ENCODE measurements at places on chromosomes 12 and 14. TPM values are rescaled to one million over a fixed set of nuclear protein-coding genes. Genes with fewer than 3 reads are reported as not detected.

Gene GPR162
- 0.11 TPM for total RNA-seq

Gene KRT6C
- total RNA-seq, result not detected

Gene SLC7A8
- total RNA-seq, result 2.5 TPM

Gene SYT1
- not detected for total RNA-seq

Gene KRT83
- total RNA-seq, result not detected

Gene CHST11
- 47.8 TPM for total RNA-seq

Gene MEG3
- 0.13 TPM for total RNA-seq

Gene TPPP2
- not detected for total RNA-seq

DNA sequence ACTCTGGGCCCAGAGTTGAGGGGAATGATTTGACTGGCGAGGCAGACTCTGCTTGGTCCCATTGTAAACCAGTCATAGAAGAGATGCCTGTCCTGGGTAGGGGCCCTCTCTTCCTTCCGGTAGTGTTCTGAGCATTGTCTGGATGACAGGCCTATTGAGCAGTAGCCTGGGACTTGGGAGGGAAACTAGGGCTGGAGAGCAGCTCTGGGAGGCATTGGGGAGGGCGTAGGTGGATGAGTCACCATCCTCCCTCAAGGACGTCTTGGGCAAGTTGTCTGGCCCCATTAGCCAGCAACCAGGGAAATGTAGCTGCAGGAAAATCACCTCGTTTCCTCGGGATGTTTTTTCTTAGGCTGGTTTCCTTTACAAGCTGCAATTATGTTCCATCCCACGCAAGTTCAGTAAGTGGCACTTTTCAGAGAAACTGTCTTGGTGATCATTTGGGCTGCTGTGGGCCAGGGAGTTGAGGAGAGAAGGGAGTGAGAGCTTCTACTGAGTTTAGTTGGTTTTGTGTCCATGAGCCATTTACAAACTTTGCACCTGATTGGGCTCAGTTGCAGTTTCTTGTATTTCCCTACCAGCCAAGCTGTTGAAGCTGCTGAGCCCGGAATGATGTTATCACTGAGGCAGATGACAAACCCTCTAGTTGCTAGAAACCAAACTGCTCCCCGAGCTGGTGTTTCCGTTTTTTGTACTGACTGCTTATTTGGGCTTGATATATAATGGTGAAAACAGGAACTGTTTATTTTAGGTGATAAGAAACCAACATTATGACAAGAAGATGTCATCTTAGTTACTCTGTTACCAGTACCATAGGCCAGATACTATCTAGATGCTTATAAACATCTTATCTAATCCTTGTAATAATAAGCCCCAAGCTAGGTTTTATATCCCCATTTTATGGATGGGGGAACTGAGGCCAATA, 147.6 kb downstream of the CHST11 start:
- no peak overlapping the region for H3K4me3 ChIP-seq
- H3K27ac ChIP-seq, result peak overlapping the region; percentile 51
- peak; percentile 21 for DNase-seq
- H3K36me3 ChIP-seq, result no peaks in the 10 kb centered on the region

- H3K27ac ChIP-seq, result no peak overlapping the region
- no peaks in the 10 kb centered on the region for H3K36me3 ChIP-seq
- H3K27me3 ChIP-seq, result no peaks in the 10 kb centered on the region
- peaks cover 12% of the 10 kb centered on the region for H3K4me1 ChIP-seq
- DNase-seq, result no peak
Observed at GRCh38 chr12:52149182-52149641, 42.6 kb downstream of the KRT80 start.

- H3K27me3 ChIP-seq, result no peaks in the 10 kb centered on the region
- no peak overlapping the region for H3K27ac ChIP-seq
- H3K4me3 ChIP-seq, result no peak overlapping the region
- no peak for DNase-seq
- no peaks in the 10 kb centered on the region for H3K36me3 ChIP-seq
Observed at GRCh38 chr14:103087343-103087835, 3.4 kb downstream of the LBHD2 start.

DNA sequence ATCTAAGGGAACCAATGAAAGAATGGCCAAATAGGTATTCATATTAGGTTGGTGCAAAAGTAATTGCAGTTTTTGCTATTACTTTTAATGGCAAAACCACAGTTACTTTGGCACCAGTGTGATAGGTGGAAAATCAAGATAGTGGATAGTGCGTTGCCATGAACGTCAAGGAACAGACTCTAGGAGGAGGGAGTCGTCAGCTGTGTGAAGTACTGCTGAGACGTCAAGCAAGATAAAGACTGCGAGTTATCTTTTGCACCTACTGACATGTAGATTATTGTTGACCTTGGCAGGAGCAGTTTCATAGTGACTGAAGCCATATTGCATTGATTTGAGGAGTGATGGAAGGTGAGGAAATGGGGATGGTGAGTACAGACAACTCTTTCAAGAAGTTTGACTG, 8.3 kb downstream of the YLPM1 start:
- DNase-seq, result no peak
- H3K4me3 ChIP-seq, result no peak overlapping the region
- H3K27me3 ChIP-seq, result no peaks in the 10 kb centered on the region
- peaks cover 34% of the 10 kb centered on the region for H3K4me1 ChIP-seq
- no peaks in the 10 kb centered on the region for H3K36me3 ChIP-seq

DNA sequence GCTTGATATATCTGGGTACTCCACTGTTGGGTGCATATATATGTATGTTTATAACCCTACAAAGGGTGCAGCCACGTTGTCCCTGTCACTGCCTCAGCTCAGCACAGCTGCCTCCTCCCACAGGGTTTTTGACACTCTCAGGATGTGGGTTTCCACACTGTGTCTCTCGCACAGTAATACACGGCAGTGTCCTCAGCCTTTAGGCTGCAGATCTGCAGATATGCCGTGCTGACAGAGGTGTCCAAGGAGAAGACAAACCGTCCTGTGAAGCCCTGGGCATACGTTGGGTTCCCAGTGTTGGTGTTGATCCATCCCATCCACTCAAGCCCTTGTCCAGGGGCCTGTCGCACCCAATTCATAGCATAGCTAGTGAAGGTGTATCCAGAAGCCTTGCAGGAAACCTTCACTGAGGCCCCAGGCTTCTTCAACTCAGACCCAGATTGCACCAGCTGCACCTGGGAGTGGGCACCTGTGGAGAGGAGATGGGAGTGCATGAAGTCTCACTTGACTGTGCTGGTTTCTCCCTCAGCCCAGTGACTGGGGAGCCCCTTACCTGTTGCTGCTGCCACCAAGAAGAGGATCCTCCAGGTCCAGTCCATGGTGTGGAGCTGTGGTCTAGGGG, 498.7 kb downstream of the TMEM121 start:
- no peaks in the 10 kb centered on the region for H3K27me3 ChIP-seq
- no peak overlapping the region for H3K4me3 ChIP-seq
- no peak for DNase-seq
- no peak overlapping the region for H3K27ac ChIP-seq
- H3K36me3 ChIP-seq, result no peaks in the 10 kb centered on the region
- peaks cover 18% of the 10 kb centered on the region for H3K4me1 ChIP-seq

DNA sequence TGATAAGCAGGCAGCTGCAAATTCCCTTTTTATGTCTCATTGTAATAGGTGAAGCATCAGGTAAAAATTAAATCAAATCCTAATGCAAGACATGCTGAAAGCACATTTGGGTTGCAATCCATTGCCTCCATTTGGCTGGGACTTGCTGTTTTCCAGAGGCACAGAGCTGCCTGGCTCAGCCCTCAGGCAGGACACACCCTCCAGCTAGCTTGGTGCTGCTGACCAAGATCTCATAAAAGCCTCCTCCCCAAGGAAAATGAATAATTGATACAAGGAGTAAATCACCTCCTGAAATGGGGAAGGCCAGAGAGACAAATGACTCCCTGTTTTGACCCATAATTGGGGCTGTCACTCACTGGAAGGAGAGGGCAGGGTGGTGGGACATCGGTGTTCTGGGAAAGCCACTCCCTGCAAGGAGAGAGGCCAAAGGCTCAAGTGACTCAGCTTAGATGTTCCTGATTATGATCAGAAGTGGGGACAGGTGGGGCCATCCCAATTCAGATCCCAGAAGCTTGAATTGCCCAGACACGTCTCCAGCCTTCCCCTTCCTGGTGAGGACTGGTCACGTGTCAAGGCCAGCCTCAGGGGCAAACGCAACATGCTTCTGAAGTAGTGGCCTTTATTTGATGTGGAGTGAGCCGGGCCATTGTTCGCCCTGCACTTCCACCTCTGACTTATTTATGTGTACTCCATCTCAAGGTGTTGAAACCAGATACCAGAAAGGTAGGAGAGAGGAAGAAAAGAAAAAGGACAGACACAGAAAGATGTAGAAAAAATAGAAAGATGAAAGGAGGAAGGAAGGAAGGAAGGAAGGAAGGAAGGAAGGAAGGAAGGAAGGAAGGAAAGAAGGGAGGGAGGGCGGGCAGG, 773.7 kb downstream of the BCL11B start:
- no peak overlapping the region for H3K27ac ChIP-seq
- no peaks in the 10 kb centered on the region for H3K27me3 ChIP-seq
- H3K4me1 ChIP-seq, result no peaks in the 10 kb centered on the region

- no peaks in the 10 kb centered on the region for H3K36me3 ChIP-seq
- H3K4me3 ChIP-seq, result no peak overlapping the region
- H3K4me1 ChIP-seq, result no peaks in the 10 kb centered on the region
Observed at GRCh38 chr12:110199339-110200123, 75.4 kb downstream of the IFT81 start.

DNA sequence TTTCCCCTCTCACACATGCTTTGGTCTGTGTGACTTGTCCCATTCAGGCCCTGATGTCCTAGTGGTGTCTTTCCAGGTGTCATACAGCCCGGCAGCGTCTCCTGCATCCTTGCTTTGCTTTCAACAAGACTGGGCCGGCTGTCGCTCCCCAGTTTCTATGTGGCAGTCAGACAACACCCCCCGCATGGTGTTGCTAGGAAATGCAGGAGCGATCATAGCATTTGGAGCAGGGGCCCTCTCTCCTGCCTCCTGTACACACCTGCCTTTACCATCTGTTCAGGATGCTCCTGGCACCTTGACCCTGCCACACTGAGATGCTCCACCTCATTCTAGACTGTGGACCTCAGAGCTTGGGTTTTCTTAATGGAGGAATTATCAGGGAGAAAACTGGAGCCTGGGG, 29.5 kb downstream of the CACNA1C start:
- no peaks in the 10 kb centered on the region for H3K36me3 ChIP-seq
- no peak overlapping the region for H3K27ac ChIP-seq
- no peak overlapping the region for H3K4me3 ChIP-seq
- H3K4me1 ChIP-seq, result no peaks in the 10 kb centered on the region
- DNase-seq, result no peak
- H3K27me3 ChIP-seq, result no peaks in the 10 kb centered on the region

GRCh38 chr12:119334430-119335170, at the start of gene CCDC60:
Gene CCDC60, plus strand, starts transcription at chr12:119334729. Its CDS starts 448 bp downstream, at chr12:119335177.
- no peak within 1 kb of the TSS for H3K27ac ChIP-seq
- DNase-seq, result no peak
- H3K4me3 ChIP-seq, result no peak within 1 kb of the TSS
- no peaks in the 10 kb centered on the region for H3K4me1 ChIP-seq
- no peaks in the 10 kb centered on the region for H3K36me3 ChIP-seq

DNA sequence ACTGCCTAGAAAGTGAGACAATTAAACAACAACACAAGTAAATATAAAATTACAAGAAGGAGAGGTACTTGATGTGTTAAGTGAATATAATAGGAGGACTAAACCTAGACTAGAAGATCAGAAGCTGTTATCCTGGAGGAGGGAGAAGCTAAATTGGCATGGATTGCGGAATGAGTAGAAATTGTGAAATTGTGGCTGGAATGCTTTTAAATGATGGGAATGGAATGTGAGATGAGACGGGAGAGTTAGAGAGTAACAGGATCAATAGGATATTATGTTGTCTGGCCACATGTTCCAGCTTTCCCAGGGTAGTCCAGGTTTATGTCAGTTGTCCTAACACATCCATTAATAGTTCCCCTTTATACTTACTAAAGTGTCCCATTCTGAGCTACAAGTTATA, 44.0 kb upstream of the CPNE8 start:
- no peak for DNase-seq
- no peaks in the 10 kb centered on the region for H3K4me1 ChIP-seq
- H3K27me3 ChIP-seq, result no peaks in the 10 kb centered on the region

- H3K27me3 ChIP-seq, result no peaks in the 10 kb centered on the region
- no peaks in the 10 kb centered on the region for H3K4me1 ChIP-seq
- no peak for DNase-seq
- H3K36me3 ChIP-seq, result no peaks in the 10 kb centered on the region
- H3K27ac ChIP-seq, result no peak overlapping the region
- no peak overlapping the region for H3K4me3 ChIP-seq
Observed at GRCh38 chr14:51131516-51131915, 36.6 kb upstream of the TRIM9 start.

DNA sequence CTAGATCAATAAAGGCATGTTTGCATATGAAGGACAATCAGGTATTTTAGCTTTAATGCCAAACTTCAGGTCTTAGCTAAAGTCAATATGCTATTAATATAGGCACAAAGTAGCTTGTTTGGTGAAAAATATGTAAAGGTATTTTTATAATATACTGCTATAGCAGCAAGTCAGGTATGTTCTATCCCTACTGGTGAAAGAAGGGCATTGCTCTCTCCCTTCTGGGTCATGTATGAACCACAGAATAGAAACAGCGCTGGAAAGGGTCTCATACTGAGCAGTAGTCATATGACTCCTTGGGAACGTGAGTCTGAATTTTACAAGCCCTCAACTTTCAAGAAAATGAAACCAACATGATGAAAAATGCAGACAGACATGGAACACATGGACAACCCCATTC, 314.6 kb downstream of the GRIN2B start:
- DNase-seq, result no peak
- no peaks in the 10 kb centered on the region for H3K27me3 ChIP-seq
- H3K36me3 ChIP-seq, result no peaks in the 10 kb centered on the region
- no peaks in the 10 kb centered on the region for H3K4me1 ChIP-seq
- H3K27ac ChIP-seq, result no peak overlapping the region

GRCh38 chr12:14803011-14803829, at the start of the genes C12orf60 and WBP11:
Gene C12orf60, plus strand, starts transcription at chr12:14803670. Its CDS starts 19,266 bp downstream, at chr12:14822936.
Gene WBP11, minus strand, starts transcription at chr12:14803478. Its CDS starts 2,095 bp downstream, at chr12:14801383.
- H3K27ac ChIP-seq, result peak within 1 kb of the TSS; percentile 96
- peak; percentile 91 for DNase-seq
- H3K27me3 ChIP-seq, result no peaks in the 10 kb centered on the region
- peaks cover 14% of the 10 kb centered on the region for H3K36me3 ChIP-seq
- peaks cover 36% of the 10 kb centered on the region for H3K4me1 ChIP-seq
- peak within 1 kb of the TSS; percentile 81 for H3K4me3 ChIP-seq

GRCh38 chr12:30286345-30286926, 409.2 kb downstream of the IPO8 start:
- no peak overlapping the region for H3K27ac ChIP-seq
- no peaks in the 10 kb centered on the region for H3K27me3 ChIP-seq
- no peak for DNase-seq
- no peaks in the 10 kb centered on the region for H3K36me3 ChIP-seq

- no peaks in the 10 kb centered on the region for H3K36me3 ChIP-seq
- no peak overlapping the region for H3K4me3 ChIP-seq
- H3K4me1 ChIP-seq, result peaks cover 22% of the 10 kb centered on the region
- DNase-seq, result no peak
Observed at GRCh38 chr12:46387670-46388069, 15.1 kb upstream of the SLC38A2 start.
